SHP77 treated with DMSO at 0.1 percent for 48 hours (cell line): ENCODE measurements at places on chromosomes 5 and 9.

DNA sequence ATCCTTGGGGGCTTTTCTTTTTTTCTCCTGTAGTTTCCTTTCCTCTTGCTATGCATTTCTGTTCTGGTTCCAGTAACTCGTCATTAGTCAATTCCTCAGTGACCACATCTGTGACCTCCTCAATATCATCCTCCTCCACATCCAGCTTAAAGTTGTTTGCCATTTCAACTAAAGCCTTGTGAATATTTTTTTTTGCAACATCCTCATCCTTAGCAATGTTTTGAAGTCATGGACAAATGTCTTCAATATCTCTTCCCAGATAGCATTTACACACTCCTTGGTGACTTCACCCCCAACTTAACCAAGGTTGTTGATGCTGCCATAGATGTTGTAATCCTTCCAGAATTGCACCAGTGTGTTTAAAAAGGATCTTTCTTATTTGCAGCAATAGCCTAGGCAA lies 14.7 kb upstream of the ADRB2 start:
- no peak for DNase-seq

- DNase-seq, result no peak
Measured at GRCh38 chr9:132857616-132858342, 20.3 kb downstream of the AK8 start.

DNA sequence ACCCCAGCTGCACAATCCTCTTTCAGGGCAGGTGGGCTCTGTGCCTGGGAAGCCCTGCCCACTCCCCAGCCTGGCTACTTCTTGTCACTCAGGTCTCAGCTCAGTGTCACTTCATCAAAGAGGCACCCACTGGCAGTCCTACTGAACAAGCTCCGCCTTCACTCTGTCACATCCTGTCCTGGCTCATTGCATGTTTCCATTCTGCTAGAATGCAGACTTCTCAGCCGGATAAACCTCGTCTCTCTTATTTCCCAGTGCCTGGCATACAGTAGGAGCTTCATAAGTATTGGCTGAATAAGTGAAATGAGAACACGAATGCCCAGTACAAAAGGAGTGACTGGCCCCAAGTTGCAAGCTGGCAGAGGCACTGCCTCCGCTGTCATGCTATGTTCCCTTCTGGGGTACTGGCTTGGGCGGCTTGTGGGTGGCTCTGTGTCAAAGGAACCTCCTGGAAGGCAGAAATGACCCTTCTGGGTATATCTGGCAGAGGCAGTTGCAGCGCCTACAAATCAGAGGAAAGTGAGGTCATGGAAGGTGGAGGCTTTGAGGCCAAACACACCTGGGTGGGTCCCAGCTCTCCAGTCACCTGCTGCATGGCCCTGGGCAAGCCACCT lies 98.3 kb upstream of the PHYKPL start:
- DNase-seq, result no peak

GRCh38 chr9:128912270-128912853 lies 8.4 kb upstream of the PHYHD1 start:
- DNase-seq, result no peak

- DNase-seq, result no peak
Measured at GRCh38 chr5:79349047-79349446, 113.1 kb downstream of the JMY start.

DNA sequence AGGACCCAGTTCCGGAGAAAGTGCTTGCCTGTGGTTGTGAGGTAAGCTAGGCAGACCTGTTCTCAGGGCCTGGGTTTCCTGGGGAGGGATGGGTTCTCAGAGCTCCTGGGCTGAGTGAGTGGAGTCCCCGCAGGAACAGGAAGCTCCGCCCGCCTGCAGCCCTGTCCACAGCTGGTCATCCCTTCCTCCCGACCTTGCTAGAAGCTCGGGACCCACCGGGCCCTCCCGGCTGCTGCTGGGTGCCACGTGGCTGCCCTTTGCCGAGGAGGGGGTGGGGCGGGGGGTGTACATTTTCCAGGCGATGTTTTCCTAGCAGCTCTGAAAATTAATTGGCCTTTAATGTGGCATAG lies 198.1 kb downstream of the C9orf50 start:
- DNase-seq, result no peak

GRCh38 chr5:127858116-127858784 lies 155.1 kb downstream of the CCDC192 start:
- DNase-seq, result no peak

DNA sequence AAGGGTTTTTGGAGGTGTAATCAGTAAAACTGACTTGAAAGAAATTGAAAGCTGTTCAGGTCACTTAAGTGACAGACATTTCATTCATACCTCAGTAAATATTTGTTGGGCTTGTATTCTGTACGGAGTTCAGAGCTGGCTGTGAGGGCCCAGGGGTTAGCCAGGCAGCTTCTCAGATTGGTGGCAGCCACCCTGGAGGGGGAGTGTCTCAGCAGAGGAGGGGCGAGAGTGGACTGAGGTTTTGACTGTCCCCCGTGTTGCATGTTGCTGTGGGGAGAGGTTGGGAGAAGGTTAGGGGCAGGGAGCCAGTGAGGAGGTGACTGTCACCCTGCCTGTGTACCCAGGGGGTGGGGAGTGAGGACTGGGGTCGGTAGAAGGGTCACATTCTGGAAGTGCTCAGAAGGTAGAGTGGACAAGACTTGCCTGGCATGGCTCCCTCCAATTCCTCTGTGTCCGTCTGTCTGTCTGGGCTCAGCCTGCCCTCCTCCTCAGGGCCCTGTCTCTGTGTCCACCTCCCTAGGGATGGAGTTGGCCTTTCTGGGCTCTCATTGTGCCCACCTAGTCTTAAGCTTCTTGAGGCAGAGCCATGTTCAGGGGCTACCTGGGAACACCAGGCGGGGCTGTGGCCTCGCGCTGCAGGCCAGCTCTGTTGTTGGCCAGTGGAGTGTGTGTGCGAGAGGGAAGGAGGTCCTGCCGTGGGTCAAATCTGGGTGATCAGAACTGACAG lies 4.4 kb downstream of the PHF2 start:
- DNase-seq, result no peak

GRCh38 chr9:12698266-12698665 lies 5.1 kb downstream of the TYRP1 start:
- no peak for DNase-seq

DNA sequence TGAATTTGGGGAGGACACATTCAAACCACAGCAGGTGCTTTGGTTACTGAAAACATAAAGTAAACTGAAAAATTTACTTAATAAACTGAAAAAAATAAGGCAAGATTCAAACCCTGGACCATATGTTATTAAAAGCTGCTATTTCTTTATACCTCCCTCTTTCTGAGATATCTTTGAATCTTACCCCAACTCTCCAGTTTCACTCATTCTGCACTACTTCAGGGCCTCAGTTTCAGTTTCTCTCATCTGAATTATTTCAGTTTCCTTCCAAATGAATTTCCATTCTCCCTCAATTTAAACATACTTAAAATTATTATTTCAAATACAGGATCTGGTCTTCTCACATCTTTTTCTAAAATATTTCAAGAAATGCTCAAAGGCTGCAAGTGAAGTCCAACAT lies 4.9 kb upstream of the OXCT1 start:
- DNase-seq, result no peak

DNA sequence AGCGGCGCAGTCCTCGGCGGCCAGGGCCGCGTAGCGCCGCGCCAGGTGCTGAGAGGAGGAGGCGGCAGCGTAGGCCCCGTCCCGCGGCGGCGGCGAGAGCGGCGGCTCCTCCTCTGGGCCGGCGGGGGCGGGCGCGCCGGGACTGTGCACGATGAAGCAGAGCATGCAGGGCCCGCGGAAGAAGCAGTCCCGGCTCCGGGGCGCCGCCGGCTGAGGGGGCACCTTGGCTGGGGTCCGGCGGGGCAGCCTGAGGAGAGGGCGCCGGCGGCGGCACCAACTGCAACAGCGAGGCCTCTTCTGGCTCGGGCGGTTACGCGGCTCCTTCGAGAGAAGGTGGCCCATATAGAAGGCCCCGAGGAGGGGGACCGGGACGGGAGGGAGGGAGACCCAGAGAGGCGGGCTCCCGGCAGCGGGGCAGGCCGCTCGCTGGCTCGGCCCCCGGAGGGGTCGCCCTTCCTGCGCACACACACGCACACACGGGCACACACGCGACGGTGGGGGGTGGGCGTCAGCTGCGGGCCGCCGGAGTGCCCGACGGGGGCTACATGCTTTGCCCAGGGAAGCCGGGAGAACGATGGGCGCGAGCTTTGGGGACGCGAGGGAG lies 446 bp downstream of the FBXL17 start:
- DNase-seq, result no peak

DNA sequence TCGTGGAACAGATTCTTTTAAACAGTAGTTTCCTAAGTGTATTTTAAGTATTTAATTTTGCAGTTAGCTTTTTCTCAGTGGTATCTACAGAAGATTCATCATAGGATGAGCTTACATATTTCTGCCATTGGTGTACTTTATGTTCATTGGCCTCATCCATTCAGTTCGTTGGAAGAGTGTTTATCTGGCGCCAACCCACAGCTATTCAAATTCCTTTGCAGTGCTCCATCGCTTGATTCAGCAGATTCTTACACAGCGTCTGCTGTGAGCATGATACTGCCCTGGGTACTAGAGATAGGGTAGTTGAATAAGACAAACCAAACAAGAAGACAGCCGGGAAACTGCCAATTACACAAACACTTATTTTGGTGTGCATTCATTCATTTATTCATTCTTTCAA lies 55.1 kb downstream of the NUP214 start:
- DNase-seq, result no peak

- no peak for DNase-seq
Measured at GRCh38 chr9:20473515-20474013, 148.7 kb downstream of the MLLT3 start.

DNA sequence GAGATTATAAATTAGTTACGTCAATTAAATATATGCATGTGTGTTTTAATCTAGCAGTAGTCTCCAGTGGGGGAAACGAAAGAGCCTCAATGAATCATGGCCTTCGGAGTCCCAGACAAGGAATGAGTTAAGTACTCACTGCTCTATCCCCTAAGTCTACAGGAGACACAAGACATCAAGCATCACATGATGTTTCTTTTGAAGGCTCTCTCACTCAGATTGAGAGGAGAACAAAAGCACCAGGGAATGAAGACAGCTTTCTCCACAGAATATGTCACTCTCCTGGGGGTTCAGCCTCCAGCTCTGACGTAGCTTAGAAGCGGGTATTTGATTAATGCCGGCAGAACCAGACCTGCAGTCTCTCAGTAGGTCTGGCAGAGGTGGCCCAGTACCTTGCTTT lies 381.4 kb downstream of the ACTL7B start:
- DNase-seq, result no peak

DNA sequence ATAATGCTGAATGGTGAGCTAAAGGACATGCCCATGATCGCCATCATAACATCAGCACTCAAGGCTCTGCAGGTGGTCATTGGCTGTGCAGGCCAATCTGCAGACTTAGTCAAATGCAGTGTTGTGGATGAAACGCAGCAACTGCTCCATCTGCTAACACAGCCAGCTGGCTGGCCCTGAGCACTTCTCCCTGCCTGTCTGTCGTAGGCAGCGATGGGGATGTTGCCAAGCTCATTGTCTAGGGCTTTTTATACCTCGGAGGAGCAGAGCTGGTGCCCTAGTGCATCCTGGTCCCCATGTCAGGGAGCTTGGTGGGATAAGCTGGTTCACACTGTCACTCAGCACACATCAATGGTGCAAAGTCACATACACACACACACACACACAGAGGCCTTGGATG lies 189.4 kb downstream of the TENT4A start:
- no peak for DNase-seq
